ENCODE measurements at places on chromosomes 7 and 10. TPM values are rescaled to one million over a fixed set of nuclear protein-coding genes. Genes with fewer than 3 reads are reported as not detected.

Gene PLEKHS1
- not detected for polyA plus RNA-seq

Gene PPP1R3C
- polyA plus RNA-seq, result 0.08 TPM

Gene BTRC
- polyA plus RNA-seq, result 10.4 TPM

Gene OR6B1
- polyA plus RNA-seq, result not detected

Gene LRMDA
- polyA plus RNA-seq, result not detected

Gene MCM10
- polyA plus RNA-seq, result 35.2 TPM

Gene TRPV5
- not detected for polyA plus RNA-seq

Gene LIPK
- not detected for polyA plus RNA-seq

Gene FAM13C
- polyA plus RNA-seq, result not detected

Gene AKR1C8
- polyA plus RNA-seq, result not detected

Gene SRGN
- 385 TPM for polyA plus RNA-seq

Gene NEUROG3
- polyA plus RNA-seq, result not detected

Gene ZNF239
- polyA plus RNA-seq, result 0.35 TPM

Gene ASAH2B
- polyA plus RNA-seq, result 4.0 TPM

Gene VSTM2A
- not detected for polyA plus RNA-seq

Gene DNAJC12
- 2.7 TPM for polyA plus RNA-seq

Gene NXPH1
- not detected for polyA plus RNA-seq

Measured in GM12878 (cell line).